ENCODE measurements at places on chromosomes 16 and 17.

DNA sequence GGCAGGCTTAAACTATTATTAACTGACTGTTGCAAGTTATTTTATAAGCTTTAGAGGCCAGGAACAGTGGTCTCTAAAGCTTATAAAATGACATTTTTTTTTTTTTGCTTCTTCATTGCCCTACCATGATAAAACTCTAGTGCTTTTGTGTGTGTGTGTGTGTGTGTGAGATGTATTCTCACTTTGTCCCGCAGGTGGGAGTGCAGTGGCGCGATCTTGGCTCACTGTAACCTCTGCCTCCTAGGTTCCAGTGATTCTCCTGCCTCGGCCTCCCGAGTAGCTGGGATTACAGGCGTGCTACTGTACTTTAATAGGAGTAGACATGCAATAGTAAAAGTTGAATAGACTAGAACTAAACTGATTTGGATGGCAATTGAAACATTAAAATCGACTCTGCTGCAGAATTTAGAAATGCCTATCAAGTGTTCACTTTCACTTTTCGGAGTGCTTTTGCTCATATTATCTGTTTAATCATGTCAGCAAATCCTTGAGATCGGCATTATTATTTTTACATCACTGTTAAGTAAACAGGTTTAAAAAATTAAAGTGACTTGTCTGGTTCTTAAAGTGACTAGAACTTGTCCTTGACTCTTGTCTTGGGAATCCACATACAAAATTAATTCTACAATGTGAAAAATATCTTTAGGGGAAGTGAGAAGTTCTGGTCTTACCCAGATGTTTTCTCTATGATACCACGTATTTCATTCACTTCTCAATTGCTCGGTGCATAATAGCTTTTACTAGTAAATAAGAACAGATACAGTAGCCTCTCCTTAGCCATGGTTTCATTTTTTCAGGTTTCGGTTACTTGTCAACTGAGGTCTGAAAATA is 8.4 kb upstream of the PCTP start:
- DNase-seq: no peak

GRCh38 chr16:48124266-48124665 is 31.5 kb downstream of the ABCC12 start:
- no peak for DNase-seq

- DNase-seq: no peak
Measured at GRCh38 chr17:17915183-17915582, 57.0 kb downstream of the TOM1L2 start.

- DNase-seq: no peak
Measured at GRCh38 chr17:75473246-75473645, 16.8 kb downstream of the TMEM94 start.
